Left cardiac atrium (tissue), 4 donors: ENCODE measurements at places on chromosomes 13 and 19.

DNA sequence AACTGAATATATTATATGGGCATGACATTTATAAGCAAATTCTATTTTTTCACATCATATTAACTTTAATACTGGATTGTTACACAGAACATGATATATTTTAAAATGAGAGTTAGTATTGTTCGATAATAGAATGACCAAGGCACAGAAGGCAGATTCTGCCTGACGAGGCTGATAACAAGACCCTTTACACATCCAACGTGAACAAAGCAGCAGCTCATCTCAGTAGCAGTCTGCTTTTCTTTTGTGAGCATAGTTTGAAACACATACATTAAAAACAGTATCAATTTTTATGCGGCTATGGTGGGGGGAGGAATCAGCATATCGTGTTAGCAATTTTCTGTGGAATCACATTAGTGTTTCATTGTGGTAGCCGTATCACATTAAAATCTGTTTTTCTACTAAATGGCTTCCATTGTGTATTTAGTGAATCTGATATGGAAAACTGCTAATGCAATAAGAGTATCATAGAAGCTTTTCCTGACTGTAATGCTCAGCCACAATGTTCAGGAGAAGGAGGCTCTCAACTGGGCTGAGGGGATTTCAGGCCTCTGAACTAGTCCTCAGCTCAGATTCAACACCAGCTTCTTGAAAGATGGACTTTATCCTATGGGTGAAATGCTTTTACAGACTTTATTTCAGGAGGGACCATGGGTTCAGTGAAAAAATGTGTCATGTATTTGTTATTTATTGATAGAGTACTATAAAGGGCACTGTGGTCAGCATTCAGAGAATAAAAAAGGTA is 4.0 kb downstream of the SMAD9 start:
- no peak for DNase-seq

- no peak for DNase-seq
Observed at GRCh38 chr13:74678308-74678965, 544.2 kb upstream of the KLF12 start.

GRCh38 chr13:44230071-44230470 is 143.6 kb upstream of the SERP2 start:
- DNase-seq = no peak

- no peak for DNase-seq
Observed at GRCh38 chr19:8835877-8836276, 3.7 kb downstream of the MBD3L1 start.

DNA sequence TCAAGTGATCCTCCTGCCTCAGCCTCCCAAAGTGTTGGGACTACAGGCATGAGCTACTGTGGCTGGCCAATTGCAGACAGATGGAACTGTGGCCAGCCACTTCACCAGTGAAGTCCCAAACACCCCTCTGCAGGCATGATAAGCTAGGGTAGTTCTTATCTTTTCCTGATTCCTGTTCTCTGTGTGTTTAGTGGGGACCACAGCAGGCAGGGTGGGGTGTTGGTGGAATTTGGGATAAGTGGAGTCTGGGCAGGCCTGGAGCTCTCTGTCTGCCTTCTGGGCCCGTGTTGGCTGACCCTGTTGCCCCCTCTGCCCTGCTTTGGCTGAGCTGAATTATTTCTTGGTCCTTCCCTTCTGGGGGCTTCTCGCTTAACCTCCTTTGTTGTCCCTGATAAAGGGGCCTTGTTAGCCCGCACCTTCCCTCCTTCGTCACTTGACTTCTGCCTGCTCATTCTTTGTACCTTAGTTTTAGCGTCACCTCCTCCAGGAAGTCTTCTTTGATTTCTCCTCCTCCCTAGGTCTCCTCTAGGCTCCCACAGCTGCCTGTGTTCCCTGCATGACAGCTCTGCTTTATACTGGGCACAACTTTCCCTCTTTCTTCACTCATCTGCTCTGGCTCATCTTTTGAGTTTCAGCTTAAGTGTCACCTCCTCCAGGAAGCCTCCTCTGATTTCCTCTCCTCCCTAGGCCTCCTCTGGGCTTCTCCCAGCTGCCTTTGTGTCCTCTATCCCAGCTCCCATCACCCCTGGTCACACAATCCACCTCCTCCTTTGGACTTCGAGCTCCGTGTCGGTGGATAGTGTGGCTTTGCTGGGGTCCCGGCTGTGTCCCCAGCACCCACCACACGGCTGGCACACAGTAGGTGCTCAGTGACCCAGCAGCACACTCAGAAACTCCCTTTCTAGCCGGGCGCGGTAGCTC is 1.7 kb upstream of the NCLN start:
- no peak for DNase-seq

- DNase-seq = no peak
Observed at GRCh38 chr13:46182491-46182877, 507 bp upstream of the LCP1 start.
